ENCODE measurements at places on chromosomes 3 and 15.

DNA sequence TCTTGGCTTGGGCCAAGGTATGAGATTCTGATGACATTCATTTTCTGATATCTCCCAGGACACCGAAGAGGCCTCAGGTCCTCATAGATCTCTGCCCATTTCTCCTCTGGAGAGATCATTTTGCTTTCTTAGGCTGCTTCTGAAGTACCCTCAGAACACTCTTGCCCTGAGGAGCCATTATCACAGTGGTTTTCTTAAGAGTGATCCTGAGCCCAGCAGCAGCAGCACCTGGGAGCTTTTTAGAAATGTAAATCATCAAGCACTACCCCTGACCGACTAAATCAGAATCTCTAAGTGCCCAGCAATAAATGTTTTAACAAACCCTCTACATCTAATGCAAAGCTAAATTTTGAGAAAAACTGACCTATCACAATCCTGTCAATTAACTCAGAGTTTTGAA, 40.6 kb upstream of the SLC9A9 start:
- no peak for DNase-seq

- DNase-seq = no peak
Measured at GRCh38 chr3:52432225-52432624, 12.7 kb downstream of the SEMA3G start.

- DNase-seq = no peak
Measured at GRCh38 chr15:25708391-25708790, 154.7 kb downstream of the ATP10A start.

- no peak for DNase-seq
Measured at GRCh38 chr3:39410893-39411292, 4.4 kb downstream of the RPSA start.

DNA sequence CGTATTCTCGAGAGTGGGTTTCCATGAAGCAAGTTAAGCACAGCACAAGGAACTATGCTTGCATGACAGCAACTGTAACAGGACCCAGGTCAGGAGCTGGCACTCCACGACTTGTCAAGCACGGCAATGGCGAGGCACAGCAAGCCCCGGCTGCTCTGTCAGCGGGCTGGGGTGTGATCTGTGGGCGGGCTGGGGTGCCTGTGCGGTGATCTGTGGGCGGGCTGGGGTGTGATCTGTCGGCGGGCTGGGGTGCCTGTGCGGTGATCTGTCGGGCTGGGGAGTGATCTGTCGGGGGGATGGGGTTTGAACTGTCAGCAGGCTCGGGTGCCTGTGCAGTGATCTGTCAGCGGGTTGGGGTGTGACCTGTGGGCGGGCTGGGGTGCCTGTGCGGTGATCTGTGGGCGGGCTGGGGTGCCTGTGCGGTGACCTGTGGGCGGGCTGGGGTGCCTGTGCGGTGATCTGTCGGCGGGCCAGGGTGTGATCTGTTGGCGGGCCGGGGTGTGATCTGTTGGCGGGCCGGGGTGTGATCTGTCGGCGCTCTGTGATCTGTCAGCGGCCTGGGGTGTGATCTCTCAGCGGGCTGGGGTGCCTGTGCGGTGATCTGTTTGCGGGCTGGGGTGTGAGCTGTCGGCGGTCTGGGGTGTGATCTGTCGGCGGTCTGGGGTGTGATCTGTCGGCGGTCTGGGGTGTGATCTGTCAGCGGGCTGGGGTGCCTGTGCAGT, 205.7 kb downstream of the XXYLT1 start:
- no peak for DNase-seq

DNA sequence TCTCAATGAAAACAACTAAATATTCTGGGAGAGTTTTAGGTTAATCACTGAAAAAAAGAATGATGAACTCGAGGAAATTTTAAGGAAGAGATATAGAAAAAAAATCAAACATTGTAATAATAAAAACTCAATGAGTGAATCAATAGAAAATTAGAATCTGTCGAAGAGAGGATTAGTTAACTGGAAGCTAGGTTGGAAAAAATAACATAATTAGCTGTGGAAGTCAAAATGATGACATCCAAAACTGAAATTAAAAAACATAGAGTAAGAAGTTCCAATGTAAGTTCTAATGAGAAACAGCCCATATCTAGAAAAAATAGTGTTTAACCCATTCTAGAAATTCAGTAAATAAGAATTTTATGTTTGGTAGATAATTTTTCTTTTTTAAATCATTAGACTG, 299.3 kb upstream of the RARB start:
- no peak for DNase-seq

DNA sequence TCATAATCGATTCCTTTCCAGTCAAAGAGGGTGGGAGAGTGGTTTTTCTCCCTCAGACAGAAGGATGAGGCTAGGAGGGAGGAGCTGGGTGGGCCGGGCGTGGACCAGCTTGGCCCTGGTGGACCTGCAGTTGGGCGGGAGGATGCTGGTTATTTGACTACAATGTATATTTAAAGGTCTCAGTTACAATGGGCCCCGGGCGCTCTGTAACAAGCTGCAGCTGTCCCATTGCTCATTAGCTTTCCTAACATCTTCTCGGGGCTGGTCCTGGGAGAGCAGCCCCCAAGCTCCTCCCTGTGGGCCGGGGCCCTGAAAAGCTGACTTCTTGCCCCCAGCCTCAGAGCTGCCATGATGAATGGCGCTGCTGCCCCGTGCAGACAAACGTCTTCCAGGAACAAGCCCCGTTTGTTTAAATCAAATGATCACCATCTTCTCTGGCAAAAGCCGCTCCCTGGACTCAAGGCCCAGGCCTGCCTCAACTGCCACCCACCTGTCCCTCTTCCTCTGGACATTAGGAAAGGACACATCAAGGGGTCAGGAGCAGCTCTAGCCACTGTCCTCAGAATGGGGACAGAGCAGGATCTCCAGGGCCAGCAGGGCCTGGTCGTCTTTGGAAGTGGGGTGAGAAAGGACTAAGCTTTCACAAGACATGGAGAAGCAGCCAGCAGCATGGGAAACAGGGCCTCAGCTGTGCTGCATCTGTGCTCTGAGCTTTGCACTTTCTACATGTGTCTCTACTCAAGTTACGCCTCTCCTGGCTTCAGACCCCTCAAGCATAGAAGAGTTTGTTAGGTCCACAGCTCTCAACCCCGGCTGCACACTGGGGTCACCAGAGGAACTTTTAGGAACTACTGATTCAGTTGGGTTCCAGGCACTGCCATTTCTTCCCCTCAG, 38.6 kb downstream of the MAGEF1 start:
- DNase-seq = no peak

All from hypothalamus (tissue), 51 donors.